ENCODE measurements at places on chromosomes 3 and 15.

- DNase-seq, result no peak
Observed at GRCh38 chr3:175392653-175393052, 533.5 kb downstream of the NAALADL2 start.

DNA sequence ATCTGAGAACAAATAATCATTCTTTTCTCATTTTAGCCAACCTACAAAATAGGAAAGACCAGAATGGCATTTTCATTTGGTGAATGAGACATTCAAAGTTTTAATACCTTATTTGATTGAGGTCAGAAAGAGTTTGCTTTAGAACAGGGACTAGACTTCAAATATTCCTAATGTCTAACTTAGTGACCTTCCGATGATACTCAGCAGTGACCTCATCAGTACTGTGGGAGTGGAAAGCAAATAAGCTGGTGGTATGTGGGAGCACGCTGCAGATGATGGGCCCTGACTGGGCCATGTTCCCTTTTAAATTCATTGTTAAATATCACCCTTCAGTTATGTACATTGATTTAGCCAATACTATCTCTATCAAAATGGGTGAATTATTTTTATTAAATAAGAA, 223.3 kb downstream of the P3H2 start:
- DNase-seq, result no peak

DNA sequence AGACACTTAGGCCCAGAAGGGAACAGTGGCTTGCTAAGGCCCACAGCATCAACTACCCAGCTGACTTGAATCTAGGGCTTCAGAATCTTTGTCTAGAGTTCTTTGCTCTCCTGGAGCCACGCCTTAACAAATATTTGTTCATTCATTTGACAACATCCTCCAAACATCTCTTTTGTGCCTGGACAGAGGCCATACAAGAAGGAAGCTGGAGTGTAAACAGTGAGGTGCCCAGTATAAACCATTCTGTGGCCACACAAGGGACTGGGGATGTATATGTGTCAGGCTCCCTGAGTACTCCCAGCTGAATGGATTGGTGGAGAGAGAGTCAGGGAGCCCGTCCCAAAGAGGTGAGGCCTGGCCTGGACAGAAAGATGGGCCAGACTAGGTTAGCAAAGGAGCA, 3.4 kb downstream of the CIB2 start:
- DNase-seq, result no peak

- DNase-seq, result no peak
Observed at GRCh38 chr3:173735841-173736240, 338.3 kb downstream of the NLGN1 start.

GRCh38 chr3:47606165-47606564, 27.5 kb upstream of the CSPG5 start:
- DNase-seq, result no peak

DNA sequence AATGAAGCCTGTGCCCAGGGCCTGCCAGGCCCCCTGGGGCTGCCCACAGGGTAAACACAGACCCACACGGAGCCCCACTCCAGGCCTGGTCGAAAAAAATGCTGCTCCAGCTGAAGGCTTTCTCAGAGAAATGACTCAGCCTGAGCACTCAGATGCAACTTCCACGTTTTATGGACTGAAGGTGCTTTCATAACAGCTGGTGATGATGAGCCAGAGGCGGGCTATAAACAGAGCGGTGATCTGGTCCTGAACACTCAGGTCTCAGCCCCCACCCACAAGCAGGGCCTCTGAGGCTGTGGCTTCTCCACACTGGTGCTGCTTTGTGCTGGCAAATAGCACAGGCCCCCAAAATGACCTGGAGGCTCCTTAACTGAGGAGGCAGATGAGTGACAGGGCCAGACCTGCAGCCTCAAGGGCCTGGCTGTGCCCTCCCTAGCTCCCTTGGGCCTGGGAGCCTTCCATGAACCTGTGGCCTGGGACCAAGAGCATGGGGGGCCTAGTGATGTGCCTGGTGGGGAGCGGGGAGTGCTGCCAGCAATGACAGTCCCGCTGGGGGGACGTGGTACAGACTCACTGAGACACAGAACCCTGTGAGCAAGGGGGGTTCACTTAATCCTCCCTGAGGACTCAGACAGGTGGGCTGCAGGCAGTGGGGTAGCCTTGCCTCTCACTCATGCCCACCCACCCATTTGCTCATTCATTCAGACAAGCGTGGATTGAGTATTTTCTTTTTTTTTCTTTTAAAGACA, 23.0 kb upstream of the FURIN start:
- peak; percentile 70 for DNase-seq

DNA sequence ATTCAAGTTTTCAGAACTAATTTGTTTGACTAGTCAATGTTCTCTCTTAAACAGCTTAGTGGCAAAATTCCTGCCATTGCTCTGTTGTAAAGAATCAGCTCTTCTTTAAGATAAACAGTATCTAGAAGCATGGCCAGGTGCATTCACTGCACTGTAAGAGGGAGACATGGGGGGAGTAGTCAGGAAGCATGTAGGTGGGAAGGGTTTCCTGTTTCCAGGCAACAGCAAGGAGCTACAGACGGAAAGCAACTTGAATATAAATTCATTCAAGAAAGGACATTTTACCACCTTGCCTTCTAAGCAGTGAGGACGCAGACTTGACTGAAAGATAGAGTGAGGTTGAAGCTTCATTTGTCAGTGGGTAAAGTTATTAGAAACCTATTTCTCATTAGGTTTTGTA, 55.3 kb downstream of the BBX start:
- DNase-seq, result no peak

- no peak for DNase-seq
Observed at GRCh38 chr15:84979651-84980050, 2.0 kb upstream of the PDE8A start.

DNA sequence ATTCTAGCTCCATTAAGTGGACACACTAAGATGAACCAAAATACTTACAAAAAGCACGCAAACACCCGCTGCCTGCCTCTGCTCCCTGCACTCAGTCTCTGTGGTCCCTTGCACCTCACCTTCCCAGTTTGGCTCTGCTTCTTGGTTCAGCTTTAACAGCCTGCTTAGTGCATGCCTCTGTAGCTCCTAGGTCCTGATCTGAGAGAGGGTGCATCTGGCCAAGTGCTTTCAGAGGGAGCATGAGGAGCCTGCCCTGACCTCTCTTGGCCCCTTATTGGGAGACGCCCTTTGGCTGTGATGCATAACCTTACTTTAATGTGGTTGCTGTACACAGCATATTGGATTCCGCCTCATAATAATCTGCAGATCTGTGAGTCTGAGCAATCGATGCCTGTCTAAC, 21.2 kb upstream of the ATP10A start:
- DNase-seq, result no peak

- no peak for DNase-seq
Observed at GRCh38 chr3:64927689-64928088, 239.9 kb upstream of the ADAMTS9 start.

- no peak for DNase-seq
Observed at GRCh38 chr3:24510030-24510648, 15.5 kb upstream of the THRB start.
